ENCODE measurements at places on chromosomes 16 and 17. TPM values are rescaled to one million over a fixed set of nuclear protein-coding genes. Genes with fewer than 3 reads are reported as not detected.

Gene ZPBP2
- not detected for total RNA-seq

Gene TNFRSF13B
- not detected for total RNA-seq

Gene CBX2
- total RNA-seq = not detected

Gene PRSS8
- total RNA-seq = not detected

DNA sequence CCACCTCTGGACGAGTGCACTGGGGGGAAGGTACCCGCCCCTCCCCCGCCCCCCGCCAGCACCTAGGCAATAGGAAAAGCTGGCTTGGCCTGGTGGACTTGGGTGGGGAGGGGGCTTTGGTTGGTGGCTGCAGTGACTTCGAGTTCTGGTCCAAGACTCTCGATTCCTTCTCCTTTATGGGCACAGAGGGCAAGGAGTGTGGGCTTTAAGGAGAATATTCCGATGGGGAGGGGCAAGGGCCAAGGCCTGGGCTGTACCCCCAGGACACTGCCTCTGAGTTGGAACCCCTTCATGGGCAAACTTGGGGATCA is 409 bp downstream of the ACSF2 start:
- peaks cover 32% of the 10 kb centered on the region for H3K4me1 ChIP-seq
- H3K27me3 ChIP-seq = no peaks in the 10 kb centered on the region
- H3K36me3 ChIP-seq = no peaks in the 10 kb centered on the region
- H3K27ac ChIP-seq = peak overlapping the region; percentile 51
- no peak for DNase-seq

GRCh38 chr17:60695960-60696359 is 18.3 kb downstream of the BCAS3 start:
- DNase-seq = no peak
- no peaks in the 10 kb centered on the region for H3K27me3 ChIP-seq
- H3K4me1 ChIP-seq = no peaks in the 10 kb centered on the region
- H3K27ac ChIP-seq = no peak overlapping the region
- H3K36me3 ChIP-seq = peaks cover 14% of the 10 kb centered on the region

DNA sequence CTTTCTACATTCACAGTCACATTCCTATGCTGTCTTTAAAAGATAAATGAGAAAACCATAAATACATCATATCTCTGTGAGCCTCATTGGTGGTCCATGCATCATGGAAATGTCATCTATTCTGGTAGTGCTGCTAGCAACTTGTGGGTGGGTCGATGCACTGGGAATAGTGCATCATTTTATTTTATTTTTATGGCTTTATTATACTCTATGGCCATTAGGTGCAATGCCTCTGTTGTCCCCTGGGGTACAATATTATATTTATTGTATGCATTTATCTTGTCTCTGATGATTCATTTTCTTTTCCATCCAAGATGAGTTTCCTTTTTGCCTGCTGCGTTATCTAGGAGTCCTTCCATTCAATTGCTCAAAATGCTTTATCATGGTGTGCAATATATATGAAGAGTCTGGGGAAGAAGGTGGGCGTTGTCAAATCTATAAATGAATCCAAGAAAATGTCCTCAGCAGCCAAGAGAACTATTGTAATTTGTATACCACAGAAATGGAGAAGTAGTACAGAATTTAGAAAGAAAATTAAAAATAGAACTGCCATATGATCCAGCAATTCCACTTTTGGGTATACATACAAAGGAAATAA is 324.0 kb downstream of the KCNJ2 start:
- no peaks in the 10 kb centered on the region for H3K4me1 ChIP-seq
- no peaks in the 10 kb centered on the region for H3K36me3 ChIP-seq
- no peak for DNase-seq
- no peak overlapping the region for H3K4me3 ChIP-seq
- H3K27me3 ChIP-seq = no peaks in the 10 kb centered on the region

- peaks cover 90% of the 10 kb centered on the region for H3K4me1 ChIP-seq
- H3K27ac ChIP-seq = peak overlapping the region; percentile 62
- DNase-seq = no peak
- no peak overlapping the region for H3K4me3 ChIP-seq
Observed at GRCh38 chr16:88468275-88469129, 15.4 kb downstream of the ZFPM1 start.

DNA sequence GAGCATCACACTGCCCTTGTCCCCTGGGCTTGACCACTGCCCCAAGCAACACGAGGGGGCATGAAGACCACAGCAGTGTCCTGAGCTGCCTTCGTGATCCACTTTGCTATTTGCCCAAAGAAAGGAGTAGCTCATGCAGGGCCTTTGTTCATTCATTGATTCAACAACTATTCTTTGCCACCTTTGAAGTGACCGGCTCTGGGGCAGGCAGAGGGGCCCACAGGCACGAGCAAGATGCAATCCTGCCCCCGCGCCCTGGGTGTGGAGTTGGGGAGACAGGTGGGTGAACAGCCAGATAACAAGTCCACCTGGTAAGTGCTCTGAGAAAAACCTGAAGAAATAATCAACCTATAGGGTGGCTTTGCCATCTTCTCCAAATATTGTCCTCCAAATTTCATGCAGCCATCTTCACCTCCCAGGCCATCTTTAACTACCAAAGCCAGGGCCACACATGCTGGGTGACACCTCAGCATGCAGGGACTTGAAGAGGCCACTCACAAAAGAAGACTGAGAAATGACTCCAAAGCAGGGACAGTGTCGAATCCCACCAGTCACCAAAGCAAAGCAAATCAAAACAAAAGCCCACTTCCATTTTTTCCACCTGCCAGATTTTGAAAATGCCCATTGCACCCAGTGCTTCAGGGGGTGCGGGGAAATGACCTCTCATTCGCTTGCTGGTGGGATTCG is 18.2 kb upstream of the RBFOX3 start:
- H3K36me3 ChIP-seq = no peaks in the 10 kb centered on the region
- no peak overlapping the region for H3K27ac ChIP-seq
- no peak overlapping the region for H3K4me3 ChIP-seq

DNA sequence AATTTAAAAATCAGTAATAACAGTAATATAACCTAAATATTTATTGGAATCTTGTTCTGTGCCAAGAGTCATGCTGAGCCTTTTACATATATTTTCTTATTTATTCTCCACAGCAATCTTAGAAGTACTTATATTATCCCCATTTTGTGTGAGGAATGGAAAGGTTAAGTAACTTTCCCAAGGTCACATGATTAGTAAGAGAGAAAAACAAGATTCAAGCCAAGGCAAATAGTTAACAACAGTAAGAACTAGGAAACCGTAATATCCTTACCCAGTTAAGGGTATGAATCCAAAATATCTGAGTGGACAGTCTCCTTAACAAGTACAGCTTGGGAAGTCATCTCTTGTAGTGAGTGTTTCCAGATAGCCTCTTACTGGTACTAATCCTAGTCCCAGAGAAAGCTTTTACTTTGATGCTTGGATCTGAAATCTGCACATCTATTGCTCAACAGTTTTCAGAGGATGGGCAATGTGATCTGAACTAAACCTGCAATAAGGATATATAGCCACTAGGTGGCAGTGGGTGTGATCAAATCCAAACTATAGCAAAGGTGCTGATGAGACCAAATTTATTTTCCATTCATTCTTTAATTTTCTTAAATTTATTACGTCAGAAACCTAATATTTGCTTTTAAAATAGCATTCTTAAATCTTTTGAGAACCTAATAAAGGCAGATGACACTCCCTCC is 23.3 kb downstream of the SHISA6 start:
- no peaks in the 10 kb centered on the region for H3K4me1 ChIP-seq
- H3K27me3 ChIP-seq = no peaks in the 10 kb centered on the region
- no peak overlapping the region for H3K4me3 ChIP-seq

DNA sequence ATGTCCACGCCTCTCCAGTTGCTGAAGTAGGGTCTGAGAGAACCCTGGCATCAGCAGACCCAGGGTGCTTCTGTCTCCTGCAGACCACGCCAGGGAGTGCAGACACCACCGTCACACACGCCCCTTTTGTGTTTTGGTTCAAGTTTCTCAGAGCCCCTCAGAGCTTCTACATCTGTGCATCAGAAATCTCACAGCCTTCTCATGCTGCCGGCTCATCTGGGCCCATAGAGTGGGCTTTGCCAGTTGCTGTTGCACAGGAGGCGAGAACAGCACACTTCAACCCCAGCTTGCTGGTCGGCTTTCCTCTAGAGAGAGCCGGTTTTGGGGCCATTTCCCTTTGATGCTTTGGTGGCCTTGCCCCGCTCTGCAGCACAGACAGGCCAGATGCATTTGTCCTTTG is 60.9 kb downstream of the PDPK1 start:
- H3K27ac ChIP-seq = no peak overlapping the region
- H3K4me1 ChIP-seq = no peaks in the 10 kb centered on the region
- no peak for DNase-seq
- H3K4me3 ChIP-seq = no peak overlapping the region
- H3K27me3 ChIP-seq = no peaks in the 10 kb centered on the region
- H3K36me3 ChIP-seq = peaks cover 38% of the 10 kb centered on the region

DNA sequence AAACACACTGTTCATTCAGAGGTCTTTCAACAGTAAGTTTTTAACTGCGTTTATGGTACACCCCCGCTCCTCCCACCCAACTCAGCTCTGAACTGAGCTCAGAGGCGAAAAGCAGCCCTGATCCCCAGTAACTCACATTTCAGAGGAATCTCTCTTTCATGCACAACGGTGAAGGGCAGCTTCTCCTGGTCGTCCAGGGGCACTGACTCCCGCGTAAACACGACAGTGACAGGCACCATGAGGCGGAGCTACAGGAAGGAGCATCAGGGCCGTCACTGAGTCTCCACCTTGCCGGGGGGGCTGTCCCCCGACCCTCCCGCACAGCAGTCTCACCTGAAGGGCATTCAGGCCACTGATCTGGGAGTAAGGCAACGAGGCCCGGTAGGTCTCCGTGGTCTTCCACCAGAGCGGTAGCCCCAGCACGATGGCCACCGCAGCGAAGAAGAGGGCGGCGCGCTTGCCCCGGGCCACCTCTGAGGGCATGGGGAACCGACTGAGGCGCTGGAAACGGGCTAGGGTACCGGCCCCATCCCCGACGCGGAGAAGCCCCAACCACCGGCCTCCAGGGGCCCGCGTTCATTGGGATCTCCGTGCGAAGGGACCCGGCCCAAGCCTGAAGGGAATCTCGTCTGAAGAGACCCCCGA is 486 bp downstream of the PIGS start:
- peaks cover 52% of the 10 kb centered on the region for H3K4me1 ChIP-seq
- DNase-seq = peak; percentile 36
- H3K27ac ChIP-seq = peak overlapping the region; percentile 85

Measured in CD4-positive, alpha-beta T cell (primary cell).